ENCODE measurements at places on chromosomes 4 and X.

GRCh38 chr4:42142591-42142990 lies 9.9 kb downstream of the BEND4 start:
- no peak for DNase-seq

DNA sequence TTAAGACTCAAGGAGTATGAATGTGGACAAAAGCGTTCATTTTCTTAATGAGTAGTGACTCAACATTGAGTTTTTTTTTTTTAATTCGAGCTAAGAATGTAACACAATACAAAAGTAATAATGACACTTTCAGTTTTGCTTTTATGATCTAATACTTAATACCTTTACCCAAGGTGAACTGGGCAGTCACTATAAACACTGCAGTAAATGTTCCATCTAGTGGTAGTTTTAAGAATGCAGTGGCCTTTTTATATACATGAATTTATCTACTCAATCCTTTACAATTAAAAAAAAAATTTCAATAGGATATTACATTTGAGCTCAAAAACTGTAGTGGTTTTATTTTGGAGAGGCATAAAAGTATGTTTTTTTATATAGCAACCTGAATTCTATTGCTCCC lies 33.9 kb downstream of the PDK3 start:
- peak; percentile 2 for DNase-seq

- peak; percentile 73 for DNase-seq
Observed at GRCh38 chrX:129996120-129996519, 13.7 kb downstream of the BCORL1 start.

- DNase-seq = no peak
Observed at GRCh38 chrX:68286076-68286475, 147.2 kb downstream of the OPHN1 start.

- no peak for DNase-seq
Observed at GRCh38 chr4:154084864-154085263, 296.0 kb upstream of the SFRP2 start.

DNA sequence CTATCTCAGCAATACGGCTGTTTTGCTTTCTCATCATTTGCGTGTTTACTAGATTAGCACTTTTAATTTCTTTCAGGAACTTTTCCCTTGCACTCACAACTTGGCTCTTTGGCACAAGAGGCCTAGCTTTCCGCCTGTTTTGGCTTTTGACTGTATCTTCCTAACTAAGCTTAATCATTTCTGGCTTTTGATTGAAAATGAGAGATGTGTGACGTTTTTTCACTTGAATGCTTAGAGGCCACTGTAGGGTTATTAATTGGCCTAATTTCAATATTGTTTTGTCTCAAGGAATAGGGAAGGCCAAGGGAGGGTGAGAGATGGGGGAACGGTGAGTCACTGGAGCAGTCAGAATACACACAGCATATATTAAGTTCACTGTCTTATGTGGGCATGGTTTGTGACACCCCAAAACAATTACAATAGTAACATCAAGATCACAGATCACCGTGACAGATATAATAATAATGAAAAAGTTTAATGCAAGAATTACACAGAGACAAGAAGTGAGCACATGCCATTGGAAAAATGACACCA lies 27.3 kb downstream of the MND1 start:
- DNase-seq = no peak

DNA sequence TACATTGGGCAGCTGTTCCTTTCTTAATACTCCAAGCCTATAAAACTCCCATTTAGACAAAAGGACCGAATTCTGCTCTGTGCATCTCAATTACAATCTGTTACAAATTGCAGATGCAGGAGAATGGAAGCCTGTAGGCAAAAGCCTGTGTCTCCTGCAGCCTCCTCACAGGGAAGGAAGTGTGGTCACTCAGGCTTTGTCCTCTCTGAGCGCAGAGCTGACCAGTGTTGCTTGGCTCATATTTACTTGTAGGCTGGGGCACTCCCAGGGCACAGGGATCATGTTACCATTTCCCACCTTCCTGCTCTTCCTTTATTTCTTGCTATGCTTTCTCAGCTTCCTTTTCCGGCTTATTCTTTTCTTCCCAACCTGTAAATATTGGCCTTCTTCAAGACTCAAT lies 15.7 kb downstream of the SUPT20HL2 start:
- no peak for DNase-seq

GRCh38 chr4:168759321-168759720 lies 250.7 kb downstream of the CBR4 start:
- no peak for DNase-seq

GRCh38 chr4:78360466-78360865 lies 191.1 kb upstream of the ANXA3 start:
- DNase-seq = no peak

DNA sequence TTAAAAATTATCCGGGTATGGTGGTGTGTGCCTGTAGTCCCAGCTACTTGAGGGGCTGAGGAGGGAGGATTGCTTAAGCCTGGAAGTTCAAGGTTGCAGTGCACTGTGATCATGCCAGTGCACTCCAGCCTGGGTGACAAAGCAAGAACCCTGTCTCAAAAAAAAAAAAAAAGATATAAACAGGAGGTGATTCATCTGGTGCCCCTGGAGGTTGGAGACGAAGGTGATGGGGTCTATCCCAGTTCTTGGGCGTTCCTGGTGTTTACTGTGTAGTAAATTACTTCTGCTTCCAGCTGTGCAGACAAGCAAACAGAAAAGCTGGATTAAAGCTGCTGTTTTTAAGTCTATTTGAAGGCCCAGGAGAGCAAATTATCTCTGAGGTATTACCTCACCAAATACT lies 19.9 kb downstream of the GPKOW start:
- no peak for DNase-seq

DNA sequence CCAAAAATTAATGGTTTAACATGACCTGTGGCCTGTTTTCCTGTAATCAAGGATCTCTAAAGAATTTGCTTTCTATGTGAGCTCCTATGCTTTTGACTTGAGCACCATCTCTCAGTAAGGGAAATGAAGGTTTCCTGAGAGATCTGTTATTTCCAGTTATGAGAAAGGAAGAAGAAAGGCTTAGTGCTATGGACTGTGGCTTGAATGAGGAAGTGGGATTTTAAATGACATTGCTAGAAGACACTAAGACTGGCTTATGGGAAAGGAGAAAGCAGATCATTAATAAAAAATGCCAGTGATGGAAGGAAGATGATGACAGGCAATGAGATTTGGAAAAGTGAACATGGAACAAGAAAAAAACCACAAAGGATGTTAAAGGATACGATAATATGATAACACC lies 285.4 kb downstream of the OPHN1 start:
- DNase-seq = no peak

DNA sequence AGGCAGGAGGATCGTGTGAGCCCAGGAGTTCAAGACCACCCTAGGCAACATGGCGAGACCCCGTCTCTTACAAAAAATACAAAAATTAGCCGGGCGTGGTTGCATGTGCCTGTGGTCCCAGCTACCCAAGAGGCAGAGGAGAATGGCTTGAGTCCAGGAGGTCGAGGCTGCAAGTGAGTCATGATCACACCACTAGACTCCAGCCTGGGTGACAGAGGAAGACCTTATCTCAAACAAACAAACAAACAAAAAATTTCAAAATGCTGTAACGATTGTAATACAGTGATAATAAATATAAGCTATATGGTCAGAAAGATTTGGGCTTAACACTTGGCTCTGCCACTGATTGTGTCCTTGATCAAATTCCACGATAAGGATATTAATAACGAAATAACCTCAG lies 24.2 kb downstream of the SLC25A4 start:
- no peak for DNase-seq

GRCh38 chr4:7192252-7193029 lies at the start of gene SORCS2:
Gene SORCS2, plus strand, starts transcription at chr4:7192538.
- DNase-seq = peak; percentile 44

DNA sequence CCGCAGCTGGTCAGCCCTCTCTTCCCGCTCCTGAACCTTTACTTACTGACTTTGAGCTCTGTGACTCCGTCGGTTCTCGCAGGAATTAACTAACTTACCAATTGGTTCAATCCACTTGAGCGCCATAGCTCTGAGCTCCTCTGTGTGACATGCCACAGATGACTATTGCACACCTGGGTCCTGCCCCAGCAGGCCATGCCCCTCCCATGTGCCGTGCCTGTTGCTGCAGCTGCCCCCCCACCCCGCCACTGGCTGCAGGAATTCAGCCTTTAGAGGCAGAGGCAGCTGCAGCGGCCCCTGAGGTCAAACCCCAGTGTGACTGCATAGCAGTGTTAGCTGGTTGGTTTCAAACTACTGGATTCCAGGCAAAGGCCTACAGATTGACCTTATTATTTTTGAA lies 70.6 kb downstream of the MTMR1 start:
- DNase-seq = no peak
